ENCODE measurements at places on chromosomes 2 and 18.

DNA sequence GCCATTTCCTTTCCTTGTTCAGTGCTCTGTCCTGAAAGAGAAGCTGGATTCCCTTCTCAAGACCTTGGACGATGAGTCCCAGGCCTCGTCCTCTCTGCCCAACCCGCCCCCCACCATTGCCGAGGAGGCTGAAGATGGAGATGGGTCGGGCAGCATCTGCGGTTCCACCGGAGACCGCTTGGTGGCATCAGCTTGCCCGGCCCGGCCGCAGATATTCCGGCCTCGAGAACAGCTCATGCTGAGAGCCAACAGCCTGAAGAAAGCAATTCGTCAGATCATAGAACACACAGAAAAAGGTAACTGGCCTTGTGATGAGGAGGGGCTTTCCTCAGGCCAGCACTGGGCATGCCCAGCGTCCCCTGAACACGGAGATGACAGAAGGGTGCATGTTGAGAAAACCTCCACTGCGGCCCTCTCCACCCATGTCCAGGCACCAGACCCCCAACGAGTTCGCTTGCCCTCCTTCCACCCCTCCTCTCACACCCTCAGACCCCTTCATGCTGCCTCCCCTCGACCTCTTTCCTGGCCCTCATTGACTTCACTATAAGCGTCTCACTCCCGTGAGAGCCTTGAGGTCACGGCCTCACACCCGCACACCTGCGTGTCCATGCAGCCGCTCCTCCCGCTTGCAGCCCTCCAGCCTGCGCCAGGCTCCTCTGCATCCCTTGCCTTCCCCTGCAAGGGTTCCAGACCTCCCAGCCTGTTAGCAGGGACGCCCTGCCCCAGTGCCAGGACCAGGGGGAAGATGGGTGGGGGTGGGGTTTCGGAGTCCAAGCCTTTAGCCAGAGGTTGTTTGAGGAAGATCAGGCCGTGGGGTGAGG lies 95.0 kb downstream of the DGKD start:
- no peak for DNase-seq

GRCh38 chr2:6148882-6149281 lies 456.7 kb downstream of the SOX11 start:
- no peak for DNase-seq

DNA sequence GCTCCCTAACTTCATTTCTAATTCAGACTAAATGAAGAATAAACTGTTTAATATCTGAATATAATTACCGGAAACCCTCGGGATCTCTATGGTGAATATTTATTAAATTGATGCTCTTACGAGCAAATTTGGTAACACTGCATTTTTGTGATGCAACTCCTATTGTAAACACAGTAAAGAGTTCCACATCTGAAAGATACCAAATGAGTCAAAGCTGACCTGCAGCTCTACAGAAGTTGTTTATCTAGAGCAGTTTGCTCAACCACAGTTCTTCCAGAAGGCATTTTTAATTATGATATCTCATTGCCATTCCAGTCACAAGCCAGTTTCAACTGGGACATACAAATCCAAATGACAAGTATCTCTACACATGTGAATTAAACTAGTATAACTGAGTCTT lies 129.7 kb downstream of the PKP4 start:
- no peak for DNase-seq

DNA sequence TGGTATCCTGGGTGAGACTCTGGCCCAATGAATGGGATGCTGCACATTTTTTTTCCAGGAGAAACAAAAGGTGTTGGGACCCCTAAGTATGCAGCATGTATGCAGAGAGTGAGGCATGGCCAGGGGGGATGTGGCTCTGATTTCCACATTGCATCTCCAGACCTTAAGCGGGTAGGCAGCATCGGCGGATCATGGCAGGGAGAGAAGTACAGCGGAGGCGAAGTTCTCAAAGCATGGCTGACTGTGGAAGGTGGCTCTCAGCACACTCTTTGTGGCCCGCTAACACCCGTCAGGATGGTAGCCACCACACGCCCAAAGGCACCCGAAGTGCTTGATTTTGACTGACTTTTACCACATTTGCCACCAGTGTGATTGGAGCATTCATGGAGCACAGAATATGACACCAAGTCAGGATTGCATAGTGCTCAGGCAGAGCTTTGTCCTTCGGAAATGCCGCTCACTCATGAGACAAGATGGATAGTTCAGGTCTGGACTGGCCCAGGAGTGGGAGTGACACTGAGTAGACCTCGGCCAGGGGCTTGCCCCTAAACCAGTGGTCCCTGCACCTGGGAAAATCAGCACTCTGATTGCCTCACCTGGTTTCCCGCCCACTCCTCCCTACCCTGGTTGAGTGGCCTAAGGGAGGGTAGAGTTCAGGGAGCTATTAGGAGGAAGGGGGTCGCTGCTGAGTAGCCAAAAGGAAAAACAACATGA lies 14.2 kb downstream of the INPP4A start:
- no peak for DNase-seq
